Stimulated activated CD4-positive, alpha-beta T cell treated with anti-CD3 and anti-CD28 coated beads, Interleukin-1b, Interleukin-23, amount 100 ng/mL, for 1 hour (primary cell): ENCODE measurements at places on chromosomes 1 and 21.

- DNase-seq = no peak
Observed at GRCh38 chr1:34762474-34763141, 3.1 kb downstream of the GJB4 start.

GRCh38 chr1:199218065-199218464 is 579.2 kb downstream of the PTPRC start:
- DNase-seq = no peak

GRCh38 chr1:223514644-223515043 is 121.4 kb downstream of the CCDC185 start:
- DNase-seq = no peak

GRCh38 chr21:29105218-29105617 is 25.2 kb upstream of the MAP3K7CL start:
- DNase-seq = no peak
